ENCODE measurements at places on chromosomes 2 and 18.

- DNase-seq = no peak
These were observed 41.6 kb downstream of the MGAT5 start for GRCh38 chr2:134295441-134295840.

GRCh38 chr2:172639823-172640222, 83.9 kb downstream of the PDK1 start:
- no peak for DNase-seq

DNA sequence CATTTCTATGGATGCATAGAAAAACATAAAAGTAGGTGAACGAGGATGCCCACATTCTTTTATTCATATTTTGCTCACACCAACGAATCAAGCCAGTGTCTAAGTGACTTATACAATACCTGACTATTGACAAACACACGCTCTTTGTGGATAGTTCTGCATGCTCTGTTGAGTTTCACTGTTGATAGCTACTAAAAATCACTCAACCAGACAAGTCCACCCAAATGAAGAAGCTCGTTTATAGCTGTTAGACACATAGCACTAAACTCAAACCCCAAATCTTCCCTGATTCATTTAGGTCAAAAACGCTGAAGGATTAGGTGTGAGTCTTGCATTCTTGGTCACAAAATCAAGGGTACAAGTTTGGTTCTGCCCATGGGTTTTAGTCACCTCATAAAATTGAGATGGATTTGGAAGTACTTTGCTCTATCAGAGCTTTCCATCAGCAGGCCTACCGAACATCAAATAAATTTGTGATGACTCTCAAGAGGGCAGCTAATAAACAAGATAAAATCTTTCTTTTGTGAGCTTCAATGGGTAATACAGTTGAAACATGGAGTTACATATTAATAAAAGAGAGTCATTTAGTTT, 92.7 kb upstream of the ETAA1 start:
- no peak for DNase-seq

DNA sequence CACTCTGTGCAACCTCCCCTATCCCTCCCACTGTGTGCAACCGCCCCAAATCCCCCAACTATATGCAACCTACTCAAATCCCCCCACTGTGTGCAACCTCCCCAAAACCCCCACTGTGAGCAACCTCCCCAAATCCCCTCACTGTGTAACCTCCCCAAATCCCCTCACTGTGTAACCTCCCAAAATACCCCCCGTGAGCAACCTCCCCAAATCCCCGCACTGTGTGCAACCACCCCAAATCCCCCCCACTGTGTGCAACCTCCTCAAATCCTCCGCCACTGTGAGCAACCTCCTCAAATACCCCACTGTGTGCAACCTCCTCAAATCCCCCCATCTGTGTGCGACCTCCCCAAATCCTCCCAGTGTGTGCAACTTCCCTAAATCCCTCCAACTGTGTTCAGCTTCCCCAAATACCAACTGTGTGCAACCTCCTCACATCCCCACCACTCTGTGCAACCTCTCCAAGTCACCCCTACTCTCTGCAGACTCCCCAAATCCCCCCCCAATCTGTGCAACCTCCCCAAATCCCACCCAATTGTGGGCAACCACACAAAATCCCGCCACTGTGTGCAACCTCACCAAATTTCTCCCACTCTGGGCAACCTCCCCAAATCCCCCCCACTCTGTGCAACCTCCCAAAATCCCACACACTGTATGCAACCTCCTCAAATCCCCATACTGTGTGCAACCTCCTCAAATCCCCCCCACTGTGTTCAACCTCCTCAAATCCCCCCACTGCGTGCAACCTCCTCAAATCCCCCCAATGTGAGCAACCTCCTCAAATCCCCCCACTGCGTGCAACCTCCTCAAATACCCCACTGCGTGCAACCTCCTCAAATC, 114.1 kb downstream of the TPO start:
- DNase-seq = no peak

DNA sequence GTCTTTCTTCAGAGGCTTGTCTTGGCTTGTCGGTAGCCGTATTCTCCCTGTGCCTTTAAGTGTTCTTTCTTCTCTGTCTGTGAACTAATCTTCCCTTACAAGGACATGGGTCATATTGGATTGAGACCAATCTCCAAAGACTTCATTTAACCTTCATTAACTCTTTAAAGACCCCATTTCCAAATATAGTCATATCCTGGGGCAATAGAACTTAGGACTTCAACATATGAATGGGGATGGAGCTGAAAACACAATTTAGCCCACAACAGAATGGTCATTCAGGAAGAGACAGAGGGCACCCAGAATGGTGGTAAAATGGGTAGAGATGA, 82.1 kb upstream of the TANK start:
- no peak for DNase-seq

DNA sequence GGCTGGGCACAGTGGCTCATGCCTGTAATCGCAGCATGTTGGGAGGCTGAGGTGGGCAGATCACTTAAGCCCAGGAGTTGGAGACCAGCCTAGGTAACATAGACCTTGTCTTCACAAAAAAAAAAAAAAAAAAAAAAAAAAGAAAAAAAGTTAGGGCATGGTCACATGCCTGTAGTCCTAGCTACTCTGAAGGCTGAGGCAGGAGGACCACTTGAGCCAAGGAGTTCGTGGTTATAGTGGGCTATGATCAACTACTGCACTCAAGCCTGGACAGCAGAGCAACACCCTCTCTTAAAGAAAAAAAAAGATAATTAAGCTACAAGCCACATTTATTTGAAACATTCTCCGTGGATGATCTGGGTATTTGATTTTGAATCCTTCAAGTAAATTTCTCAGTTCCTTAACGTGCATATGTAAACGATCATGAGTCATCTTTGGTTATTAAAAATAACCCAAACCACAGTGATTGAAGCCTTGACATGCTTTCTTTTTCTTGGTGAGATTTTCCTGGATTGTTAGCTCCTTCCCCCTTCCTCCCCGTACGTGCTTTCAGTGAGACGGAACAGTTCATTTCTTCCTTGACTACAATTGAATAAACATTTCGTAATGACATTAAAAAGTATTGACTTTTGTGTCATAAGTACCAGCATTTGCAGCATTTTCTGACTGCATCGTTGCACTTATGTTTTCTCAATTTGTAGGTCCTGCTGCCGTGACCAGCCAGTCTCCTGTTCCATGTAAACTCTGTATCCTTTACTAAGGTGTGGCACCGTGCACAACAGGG, 20.3 kb downstream of the RMC1 start:
- no peak for DNase-seq

DNA sequence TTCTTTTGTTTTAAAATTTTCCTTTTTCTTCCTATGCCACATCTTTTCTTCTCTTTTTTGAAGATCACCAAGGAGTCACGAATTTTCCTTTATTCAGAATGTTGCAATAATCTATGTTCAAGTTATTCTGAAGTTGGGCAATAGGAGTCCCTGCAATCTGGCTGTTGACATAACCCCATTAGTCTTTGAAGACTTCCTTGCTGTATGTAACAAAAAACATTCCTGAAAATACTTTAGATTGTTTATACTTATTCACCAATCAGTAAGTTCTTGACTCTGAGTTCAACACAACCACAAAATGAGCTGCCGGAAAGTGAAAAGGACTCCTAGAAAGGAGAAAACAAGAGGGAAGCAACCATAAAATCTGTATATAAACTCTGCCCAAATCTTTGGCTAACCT, 62.8 kb downstream of the TMEM237 start:
- no peak for DNase-seq

- no peak for DNase-seq
These were observed 47.8 kb upstream of the FZD7 start for GRCh38 chr2:201985728-201986462.

DNA sequence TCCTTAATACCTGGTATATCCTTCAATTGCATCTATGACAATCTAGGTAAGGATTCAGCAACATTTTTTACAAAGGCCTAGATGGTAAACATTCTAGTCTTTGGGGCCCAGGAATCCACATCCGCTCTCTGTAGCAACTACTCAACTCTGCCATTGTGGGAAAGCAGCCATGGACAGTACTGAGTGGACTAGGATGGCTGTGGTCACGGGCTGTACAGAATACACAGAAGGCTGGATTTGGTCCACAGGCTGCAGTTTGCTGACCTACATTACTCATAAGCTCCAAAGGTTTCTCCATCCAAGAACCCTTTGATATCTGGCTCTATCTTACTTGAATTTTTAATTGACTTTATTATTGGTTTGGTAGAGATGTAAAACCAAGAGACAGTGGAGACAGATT, 418.3 kb upstream of the LRRTM1 start:
- DNase-seq = no peak

DNA sequence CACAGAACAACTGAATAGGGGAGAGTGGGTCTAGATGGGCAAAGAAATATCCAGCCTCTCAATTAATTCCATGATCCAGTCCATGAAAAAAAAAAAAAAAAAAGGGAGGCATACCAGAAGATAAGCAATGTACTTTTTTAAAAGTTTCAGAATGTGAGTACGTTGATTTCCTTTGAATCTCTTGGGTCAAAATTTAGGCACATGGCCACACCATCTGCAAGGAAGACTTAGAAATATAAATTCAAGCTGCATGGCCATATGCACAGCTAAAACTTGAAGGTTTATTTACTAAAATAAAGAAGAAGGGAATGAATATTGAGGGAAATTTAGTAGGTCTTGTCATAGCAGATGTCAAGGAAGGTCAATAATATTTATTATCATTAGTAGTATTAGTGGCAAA, 286.5 kb upstream of the CDH7 start:
- no peak for DNase-seq

DNA sequence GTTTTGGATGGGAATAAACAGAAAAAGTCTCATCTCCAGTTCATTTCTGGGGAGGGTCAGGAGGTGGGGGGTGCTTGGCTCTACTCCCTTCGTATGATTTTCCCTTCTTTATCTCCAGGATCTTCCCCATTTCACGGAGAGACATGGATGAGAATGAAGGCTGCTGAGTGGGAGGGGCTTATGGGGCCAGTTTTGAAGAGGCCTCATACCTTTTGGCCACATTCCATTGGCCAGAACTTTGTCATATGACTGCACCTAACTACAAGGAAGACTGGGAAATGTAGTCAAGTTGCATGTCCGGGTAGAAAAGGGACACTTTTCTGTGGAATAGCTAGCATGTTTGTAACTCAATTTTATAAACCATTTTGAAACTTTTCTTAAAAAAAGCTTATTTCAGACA, 117.6 kb downstream of the NEDD4L start:
- no peak for DNase-seq

All from stimulated activated naive CD4-positive, alpha-beta T cell treated with Interleukin-2 at 50 U/mL for 16 hours (primary cell).